Cardiac muscle cell (in vitro differentiated cells and primary cell): ENCODE measurements at places on chromosomes 6 and 20.

DNA sequence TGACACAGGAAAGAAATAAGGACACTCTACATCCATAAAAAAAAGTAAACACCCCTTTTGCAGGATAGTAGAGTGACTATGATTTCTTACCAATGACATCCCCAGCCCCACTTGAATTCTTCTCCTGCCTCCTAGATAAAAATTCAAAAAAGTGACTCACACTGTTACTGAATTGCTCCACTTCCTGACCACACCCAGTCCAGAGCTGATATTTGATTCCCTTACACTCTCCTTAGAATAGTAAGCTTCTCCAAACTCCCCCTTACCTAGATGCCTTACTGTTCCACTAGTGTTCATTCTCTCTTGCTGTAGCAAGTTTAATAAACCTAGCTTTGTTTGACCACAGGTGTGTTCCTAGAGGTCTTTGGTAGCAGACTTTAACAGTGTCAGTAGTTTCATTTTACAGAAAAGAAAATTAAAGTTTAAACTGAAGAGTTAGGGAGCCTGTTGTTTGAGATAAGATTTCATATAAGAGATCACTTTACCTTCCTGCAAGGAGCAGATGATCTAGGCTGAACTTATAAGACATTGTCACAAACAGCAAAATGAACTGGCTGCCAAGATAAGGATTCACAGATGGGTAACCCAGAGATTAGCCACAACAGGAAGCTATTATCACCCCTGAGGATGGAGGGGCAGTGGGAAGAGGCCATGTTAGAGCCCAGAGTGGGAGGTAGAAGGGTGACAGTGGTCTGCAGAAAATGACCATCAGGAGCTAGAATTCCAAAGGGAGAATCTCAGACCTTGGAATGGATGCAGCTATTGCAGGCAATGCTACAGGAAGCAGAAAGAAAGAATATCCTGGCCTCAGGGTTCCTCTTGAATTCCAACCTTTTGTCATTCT lies 28.4 kb upstream of the BTN3A2 start:
- DNase-seq, result no peak

DNA sequence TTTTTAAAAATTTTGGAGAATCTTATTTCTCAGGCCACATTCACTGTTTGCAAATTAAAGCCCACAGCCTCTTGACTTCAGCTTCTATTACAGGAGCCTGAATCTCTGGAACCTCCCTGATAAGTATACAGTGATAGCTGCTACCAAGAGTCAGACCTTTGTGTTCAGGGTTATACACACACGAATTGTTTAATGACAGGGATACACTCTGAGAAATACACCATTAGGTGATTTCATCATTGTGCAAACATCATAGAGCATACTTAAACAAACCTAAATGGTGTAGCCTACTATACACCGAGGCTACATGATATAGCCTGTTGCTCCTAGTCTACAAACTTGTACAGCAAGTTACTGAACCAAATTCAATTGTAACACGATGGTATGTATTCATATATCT lies 473.9 kb downstream of the PKHD1 start:
- no peak for DNase-seq

DNA sequence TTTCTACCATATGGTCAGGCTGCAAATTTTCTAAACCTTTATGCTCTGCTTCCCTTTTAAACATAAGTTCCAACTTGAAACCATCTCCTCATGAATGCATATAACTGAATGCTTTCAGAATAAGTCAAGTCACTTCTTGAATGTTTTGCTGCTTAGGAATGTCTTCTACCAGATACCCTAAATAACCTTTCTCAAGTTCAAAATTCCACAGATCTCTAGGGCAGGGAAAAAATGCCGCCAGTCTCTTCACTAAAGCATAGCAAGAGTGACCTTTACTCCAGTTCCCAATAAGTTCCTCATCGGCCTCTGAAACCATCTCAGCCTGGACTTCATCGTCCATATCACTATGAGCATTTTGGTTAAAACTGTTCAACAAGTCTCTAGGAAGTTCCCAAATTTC lies 1011.2 kb upstream of the CITED2 start:
- no peak for DNase-seq

DNA sequence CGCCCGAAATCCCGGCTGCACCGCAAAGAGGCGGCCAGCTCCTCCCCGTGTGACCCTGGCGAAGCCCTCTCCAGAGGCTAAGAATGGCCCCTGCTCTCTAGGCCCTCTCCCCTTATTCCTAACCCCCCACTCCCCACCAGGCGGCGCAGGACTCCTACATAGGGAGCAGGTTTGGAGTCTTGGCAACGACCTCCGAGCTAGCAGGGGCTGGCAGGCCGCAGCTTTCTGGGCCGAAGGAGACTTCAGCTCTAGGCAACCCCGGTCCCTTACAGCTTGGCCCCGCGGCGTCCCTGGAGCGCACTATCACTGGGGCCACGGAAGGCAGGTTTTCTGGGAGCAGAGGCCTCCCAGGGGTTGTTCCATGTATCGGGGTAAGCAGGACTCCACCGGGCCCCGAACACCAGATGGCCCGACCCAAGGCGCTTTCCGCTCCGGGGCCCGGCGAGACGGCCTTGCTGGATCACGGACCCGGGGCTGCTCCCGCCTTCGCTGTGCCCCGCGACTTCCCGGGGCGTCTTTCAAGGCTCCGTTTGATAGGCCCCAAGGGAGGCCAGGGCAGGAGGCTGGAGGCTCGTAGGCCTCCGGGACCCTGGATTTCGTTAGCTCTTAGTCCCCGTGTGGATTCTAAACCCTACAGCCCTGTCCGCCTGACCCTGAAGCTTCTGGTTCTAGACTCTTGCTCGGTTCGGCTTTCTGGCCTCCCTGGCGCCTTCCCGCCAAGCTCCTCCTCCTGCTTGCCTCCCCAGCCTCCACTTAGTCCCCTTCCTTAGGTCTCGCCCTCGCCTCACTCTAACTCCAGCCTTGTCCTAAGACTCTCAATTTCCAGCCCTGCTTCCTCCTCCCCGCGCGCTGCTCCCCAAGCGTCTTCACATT lies 1.9 kb downstream of the SLC32A1 start:
- peak; percentile 46 for DNase-seq

DNA sequence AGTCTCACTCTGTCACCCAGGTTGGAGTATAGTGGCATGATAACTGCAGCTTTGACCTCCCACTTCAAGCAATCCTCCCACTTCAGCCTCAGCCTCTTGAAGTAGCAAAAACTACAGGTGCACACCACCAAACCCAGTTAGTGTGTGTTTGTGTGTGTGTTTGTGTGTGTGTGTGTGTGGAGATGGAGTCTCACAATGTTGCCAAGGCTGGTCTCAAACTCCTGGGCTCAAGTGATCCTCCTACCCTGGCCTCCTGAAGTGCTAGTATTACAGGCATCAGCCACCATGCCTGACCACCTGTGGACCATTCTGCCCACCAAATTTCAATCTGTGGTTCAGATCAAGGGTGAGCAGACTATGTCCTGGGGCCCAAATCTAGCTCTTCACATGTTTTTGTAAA lies 8.8 kb downstream of the FASTKD5 start:
- no peak for DNase-seq
